NT2/D1 (cell line): ENCODE measurements at places on chromosomes 4 and X.

GRCh38 chrX:138711399-138712347, at the start of gene FGF13:
TSS of gene FGF13 (minus strand) at chrX:138711717. CDS start at chrX:138711003, 714 bp downstream.
- DNase-seq = peak; percentile 27

DNA sequence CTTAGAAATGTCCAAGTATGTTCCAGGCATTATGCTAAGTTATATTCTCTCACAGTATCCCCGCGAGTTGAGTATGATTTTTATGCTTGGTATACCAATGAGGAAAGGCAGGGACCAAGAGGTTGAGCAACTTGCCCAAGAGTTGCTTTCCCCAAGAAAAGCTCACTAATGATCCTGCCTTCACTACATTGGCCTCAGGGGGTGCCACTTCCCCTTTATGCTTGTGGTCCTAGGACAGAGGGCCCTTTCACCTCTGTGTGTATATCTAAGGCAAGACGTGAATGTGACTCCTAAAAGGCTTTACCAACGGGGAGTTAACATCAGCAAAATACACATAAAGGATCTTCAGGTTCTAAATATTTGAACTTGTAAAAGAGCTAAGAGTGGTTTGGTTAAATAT, 164.4 kb upstream of the CPEB2 start:
- no peak for DNase-seq

- DNase-seq = no peak
Observed at GRCh38 chr4:123706973-123707372, 310.4 kb downstream of the SPRY1 start.

GRCh38 chr4:19748519-19749479, 502.9 kb upstream of the SLIT2 start:
- no peak for DNase-seq

GRCh38 chr4:169098532-169098931, 88.5 kb upstream of the CBR4 start:
- no peak for DNase-seq

- peak; percentile 92 for DNase-seq
Observed at GRCh38 chr4:8110071-8110986, 48.3 kb downstream of the ABLIM2 start.

GRCh38 chrX:51336584-51336983, 4.0 kb downstream of the NUDT10 start:
- DNase-seq = no peak

GRCh38 chr4:165588534-165589315, 209.9 kb downstream of the CPE start:
- no peak for DNase-seq

DNA sequence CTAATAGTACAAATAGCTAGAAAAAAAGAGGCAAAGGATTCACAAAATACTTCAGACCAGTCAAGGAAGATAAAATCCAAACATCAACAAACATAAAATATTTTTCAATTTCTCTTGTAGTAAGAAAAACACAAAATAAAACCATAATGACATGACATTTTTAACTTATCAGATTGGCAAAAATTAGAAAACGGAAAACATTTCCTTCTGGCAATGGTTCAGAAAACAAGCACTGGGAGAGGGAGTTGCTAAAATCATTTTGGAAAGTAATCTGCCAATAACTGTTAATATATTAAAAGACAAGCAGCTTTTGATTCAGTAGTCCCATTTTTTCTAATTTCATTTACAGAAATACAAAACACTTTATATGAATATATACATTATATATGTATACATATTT, 26.1 kb downstream of the TKTL2 start:
- no peak for DNase-seq

DNA sequence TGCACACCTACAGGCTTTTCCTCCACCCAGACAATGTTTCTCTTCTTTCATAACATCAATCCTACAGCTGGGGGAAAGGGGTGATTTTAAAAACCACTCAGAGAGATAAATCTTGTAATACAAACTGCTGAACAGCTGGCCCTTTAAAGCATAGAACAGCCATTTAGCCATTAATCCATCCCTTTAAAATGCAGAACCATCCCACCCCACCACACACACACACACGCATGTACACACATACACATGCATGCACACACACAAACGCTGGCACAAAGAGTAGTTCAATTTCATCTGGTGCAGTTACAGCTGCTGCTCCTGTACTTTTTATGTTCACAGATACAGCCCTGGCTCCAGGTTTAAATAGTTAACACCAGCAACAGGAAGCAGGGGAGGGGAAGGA, 426.1 kb downstream of the MID1IP1 start:
- no peak for DNase-seq

GRCh38 chrX:29858714-29859113, 356.6 kb upstream of the MAGEB2 start:
- DNase-seq = no peak

DNA sequence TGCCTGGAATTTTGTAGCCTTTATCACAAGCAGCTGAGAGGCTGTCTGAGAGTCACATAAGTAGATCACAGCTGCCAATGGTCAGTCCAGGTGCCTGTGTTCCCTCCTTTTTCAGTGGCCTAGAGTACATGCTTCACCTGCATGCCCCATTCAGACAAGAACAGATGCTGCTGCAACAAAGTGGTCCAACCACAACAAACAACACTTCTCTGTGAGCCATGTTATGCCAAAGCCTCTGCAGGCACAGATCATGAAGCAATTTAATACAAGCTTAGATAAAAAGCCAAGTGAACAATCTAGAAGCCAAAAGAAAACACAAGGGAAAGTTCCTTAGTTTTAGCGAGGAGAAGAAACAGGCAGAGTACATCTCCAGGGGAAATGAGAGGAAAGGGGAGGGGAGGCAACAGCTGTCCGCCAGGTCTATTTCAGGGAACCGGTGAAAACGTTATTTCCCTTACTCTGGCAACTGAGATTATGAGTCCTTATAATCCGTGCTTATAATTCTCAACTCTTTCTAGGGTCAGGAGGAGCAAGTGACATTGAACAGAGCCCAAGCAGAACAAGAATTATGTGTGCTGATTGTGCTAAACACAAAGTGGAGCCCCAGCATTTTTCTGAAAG, 92.6 kb downstream of the TSPAN5 start:
- DNase-seq = no peak

- DNase-seq = no peak
Observed at GRCh38 chrX:86935988-86936387, 581.6 kb upstream of the KLHL4 start.

DNA sequence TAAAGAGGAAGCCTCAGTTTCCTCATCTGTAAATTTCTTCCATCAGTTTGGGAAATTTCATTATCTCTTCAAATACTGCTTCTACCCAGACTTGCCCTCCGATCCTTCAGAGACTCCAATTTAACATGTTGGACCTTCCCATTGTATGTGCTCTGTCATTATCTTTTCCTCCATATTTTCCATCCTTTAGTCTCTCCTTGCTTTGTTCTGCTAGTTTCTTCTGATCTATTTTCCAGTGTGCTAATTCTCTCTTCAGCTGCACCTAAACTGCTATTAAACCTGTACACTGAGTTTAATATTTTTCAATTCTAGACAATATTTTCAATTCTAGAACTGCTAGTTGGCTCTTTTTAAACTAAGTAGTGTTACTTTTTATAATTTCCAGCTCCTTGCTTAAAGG, 65.5 kb downstream of the EVC start:
- DNase-seq = no peak

- DNase-seq = no peak
Observed at GRCh38 chrX:112094729-112095128, 12.2 kb upstream of the TRPC5 start.

- DNase-seq = no peak
Observed at GRCh38 chr4:115575851-115576250, 462.4 kb upstream of the NDST4 start.

DNA sequence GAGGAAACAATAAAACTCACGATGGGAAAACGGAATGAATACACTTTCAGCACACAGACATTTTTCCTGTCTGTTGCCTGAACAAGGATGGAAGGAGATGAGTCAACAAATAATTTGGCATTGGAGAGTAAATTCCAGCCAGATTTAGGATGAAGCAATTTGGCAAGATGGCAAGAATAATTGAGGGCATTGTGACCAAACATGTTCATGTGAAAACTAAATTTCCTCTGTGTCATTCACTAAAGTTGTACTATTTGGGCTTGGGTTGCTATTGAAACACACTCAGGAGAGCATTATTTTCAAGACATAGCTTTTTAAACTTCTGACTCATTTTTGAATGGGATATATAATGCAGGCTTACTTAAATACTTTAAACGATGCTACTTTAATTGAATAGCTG, 1614.4 kb downstream of the PCDH19 start:
- DNase-seq = no peak

- DNase-seq = no peak
Observed at GRCh38 chr4:81486502-81486901, 14.8 kb upstream of the RASGEF1B start.

DNA sequence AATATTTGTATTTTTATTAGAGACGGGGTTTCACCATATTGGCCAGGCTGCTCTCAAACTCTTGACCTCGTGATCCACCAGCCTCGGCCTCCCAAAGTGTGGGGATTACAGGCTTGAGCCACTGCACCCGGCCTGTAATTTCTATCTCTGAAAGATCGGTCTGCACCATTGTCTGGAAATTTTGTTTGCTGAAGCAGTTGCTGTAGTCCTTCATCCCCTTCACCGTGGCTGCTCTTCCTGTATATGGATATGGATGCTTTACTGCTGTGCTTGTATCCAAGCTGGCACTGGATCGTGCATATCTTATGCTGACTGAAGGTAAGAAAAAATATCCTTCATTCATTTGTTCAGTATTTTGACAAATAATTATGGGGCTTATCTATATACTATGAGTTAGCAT, 338.4 kb upstream of the GNPDA2 start:
- DNase-seq = no peak

GRCh38 chr4:96566755-96567154, 726.9 kb downstream of the PDHA2 start:
- no peak for DNase-seq

DNA sequence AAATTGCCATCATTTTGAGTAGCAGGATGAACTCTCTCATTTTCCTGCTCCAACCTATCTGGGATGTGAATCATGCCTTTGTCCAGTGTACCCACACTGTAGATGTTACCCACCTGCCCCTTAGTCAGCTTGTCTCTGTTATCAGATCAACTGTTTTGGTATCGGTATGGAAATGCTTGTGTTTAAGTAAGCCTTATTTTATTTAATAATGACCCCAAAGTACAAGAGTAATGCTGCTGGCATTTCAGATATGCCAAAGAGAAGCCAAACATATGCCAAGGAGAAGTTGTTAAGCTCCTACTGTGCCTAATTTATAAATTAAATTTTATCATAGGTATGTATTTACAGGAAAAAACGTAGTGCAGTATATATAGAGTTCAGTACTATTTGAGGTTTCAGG, 18.6 kb upstream of the RAP1GDS1 start:
- no peak for DNase-seq

DNA sequence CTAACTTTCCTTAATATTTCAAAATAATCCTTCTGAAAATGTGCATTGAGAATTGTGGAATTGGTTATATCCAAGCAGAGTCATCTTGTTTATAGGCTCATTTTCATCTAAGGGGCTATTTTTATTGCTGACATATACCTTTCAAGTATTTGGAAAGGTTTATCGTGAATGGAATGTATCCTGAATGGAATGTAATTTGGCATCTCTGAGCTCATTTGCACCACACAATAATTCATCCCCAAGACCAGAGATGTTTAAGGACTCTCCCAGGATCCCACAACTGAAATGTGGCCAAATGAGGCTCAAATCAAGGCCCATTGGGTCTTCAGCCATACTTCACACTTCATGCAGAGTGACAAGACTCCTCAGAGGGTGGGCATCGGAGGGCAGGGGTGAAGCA, 7.5 kb upstream of the SETD7 start:
- DNase-seq = no peak

- DNase-seq = no peak
Observed at GRCh38 chrX:22486296-22486695, 213.6 kb downstream of the CBLL2 start.

GRCh38 chr4:81314897-81315470, 100.0 kb upstream of the PRKG2 start:
- no peak for DNase-seq

DNA sequence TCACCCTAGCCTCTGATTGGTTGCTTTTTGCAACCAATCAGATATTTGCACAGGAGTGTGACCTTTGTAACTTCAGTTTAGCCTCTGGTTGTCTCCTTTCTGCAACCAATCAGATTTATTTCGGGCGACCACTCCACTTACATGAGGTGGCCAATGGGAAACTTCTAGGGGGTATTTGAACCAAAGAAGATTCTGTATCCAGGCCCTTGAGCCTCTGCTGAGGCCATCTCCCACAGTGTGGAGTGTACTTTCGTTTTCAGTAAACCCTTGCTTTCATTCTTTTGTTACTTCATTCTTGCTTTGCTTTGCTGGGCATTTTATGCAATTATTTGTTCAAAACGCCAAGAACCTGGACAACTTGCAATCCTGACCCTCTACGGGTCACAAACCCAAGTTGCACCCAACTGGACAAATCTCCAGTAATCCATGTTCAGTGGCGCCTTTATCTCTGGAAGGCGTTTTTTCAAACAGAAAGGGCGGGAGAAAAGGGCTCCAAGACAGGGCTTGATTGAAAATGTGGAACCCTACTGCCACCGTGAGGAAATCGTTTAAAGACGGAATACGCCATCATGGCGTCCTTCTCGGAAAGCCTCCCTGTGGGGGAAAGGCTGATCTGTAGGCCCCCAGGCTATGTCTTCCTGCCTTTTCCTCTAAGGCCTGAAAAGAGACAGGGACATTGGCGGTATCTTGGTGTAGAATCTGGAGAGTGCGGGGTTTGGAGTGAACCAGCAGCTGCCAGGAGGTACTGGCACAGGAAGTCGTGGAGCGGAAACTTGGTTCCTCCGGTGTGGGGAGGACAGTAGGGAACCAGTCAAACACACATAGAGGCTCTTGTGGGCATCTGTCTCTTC, 184.6 kb downstream of the OR13H1 start:
- no peak for DNase-seq

- no peak for DNase-seq
Observed at GRCh38 chr4:40192114-40193015, 4.5 kb upstream of the RHOH start.

GRCh38 chr4:56843421-56843899, 22.0 kb upstream of the SPINK2 start:
- DNase-seq = no peak

GRCh38 chr4:73648478-73648877, 28.2 kb upstream of the RASSF6 start:
- DNase-seq = no peak

- no peak for DNase-seq
Observed at GRCh38 chrX:118396113-118396512, 50.2 kb downstream of the WDR44 start.

DNA sequence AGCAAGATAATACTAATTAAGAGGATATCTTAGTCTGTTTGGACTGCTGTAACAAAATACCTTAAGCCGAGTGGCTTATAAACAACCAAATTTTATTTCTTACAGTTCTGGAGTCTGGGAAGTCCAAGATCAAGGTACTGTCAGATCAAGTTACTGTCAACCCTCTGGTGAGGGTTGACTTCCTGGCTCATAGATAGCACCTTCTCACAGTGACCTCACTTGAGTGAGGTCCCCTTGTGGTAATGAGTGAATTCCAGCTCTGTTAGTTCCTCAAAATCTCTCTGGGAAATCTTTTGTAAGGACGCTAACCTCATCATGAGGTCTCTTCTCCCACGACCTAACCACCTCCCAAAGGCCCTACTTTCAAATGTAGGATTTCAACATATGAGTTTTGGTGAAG, 36.9 kb upstream of the ADGRA3 start:
- no peak for DNase-seq

GRCh38 chrX:102950908-102951866, 14.1 kb downstream of the RAB40AL start:
- DNase-seq = peak; percentile 69
